ENCODE measurements at places on chromosomes 5 and 9. TPM values are rescaled to one million over a fixed set of nuclear protein-coding genes. Genes with fewer than 3 reads are reported as not detected.

Gene DPP7
- 150 TPM for total RNA-seq

Gene HAND1
- total RNA-seq = not detected

Gene SLCO4C1
- total RNA-seq = 0.87 TPM

Gene SOHLH1
- not detected for total RNA-seq

Gene CDC20B
- total RNA-seq = not detected

Gene PRDM9
- total RNA-seq = 0.41 TPM

Gene WNT8A
- total RNA-seq = not detected

Gene NEUROG1
- total RNA-seq = not detected

Gene NUTM2F
- not detected for total RNA-seq

Gene PCDHGC4
- total RNA-seq = 1.8 TPM

Gene JAKMIP2
- total RNA-seq = 2.6 TPM

Gene ZNF622
- 66.6 TPM for total RNA-seq

Gene GABRA1
- not detected for total RNA-seq
